NK-92 treated with Interleukin-12 subunit alpha and Interleukin-12 subunit beta, amount 100 ng/mL, for 24 hours (cell line): ENCODE measurements at places on chromosomes 7 and 10.

GRCh38 chr7:150948791-150949251 lies 29.3 kb downstream of the KCNH2 start:
- DNase-seq: no peak

GRCh38 chr10:124643330-124644009 lies 100.7 kb downstream of the FAM53B start:
- DNase-seq: no peak

- no peak for DNase-seq
Measured at GRCh38 chr7:152883858-152884257, 124.3 kb downstream of the ACTR3B start.

- DNase-seq: no peak
Measured at GRCh38 chr10:16545116-16545736, 23.5 kb upstream of the C1QL3 start.

GRCh38 chr7:139321071-139321745 lies 19.9 kb upstream of the FMC1 start:
- no peak for DNase-seq

GRCh38 chr7:137741443-137741842 lies 105.3 kb downstream of the DGKI start:
- DNase-seq: no peak

- DNase-seq: no peak
Measured at GRCh38 chr10:88163572-88163971, 300.1 kb downstream of the PTEN start.

- DNase-seq: no peak
Measured at GRCh38 chr10:106540645-106541044, 623.9 kb downstream of the SORCS1 start.

DNA sequence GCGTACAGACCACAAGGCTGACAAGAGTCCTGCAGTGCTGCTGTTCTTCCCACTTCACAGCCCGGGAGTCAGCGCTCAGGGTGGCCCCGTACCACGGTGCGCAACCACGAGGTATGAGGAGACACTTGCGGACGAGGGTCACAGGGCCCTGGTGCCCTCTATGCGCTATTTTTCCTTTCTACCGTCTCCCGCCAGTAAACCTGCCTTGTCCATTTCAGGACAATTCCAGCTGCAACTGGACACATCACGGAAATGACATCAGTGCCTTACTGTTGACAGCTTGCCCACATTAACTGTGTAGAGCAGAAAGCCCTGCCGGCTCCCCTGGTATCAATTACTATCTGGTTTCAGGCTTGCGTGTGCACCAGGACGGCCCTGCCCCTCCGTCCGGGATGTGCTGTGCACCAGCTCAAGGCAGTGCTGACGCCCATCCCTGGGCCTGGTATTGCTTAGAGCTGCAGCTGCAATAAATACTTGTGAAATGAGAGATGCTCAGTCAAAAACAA lies 65.1 kb downstream of the ZRANB1 start:
- DNase-seq: no peak

- DNase-seq: no peak
Measured at GRCh38 chr7:33108554-33109004, 625 bp downstream of the RP9 start.

DNA sequence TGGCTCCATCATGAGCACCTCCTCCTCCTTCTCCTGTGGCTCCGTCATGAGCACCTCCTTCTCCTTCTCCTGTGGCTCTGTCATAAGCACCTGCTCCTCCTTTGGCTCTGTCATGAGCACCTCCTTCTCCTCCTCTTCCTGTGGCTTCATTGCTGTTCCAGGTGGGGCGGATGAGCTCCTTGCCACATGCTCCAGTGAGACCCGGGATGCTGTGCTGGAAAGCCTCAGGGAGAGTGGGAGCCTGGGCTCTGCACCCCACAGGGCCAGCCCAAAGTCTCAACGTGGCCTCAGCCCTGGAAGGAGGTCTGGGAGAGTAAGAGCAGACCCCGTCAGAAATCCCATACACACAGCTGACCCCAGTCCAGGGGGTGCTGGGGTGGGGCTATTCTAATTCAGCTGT lies 380.7 kb downstream of the TCERG1L start:
- no peak for DNase-seq

DNA sequence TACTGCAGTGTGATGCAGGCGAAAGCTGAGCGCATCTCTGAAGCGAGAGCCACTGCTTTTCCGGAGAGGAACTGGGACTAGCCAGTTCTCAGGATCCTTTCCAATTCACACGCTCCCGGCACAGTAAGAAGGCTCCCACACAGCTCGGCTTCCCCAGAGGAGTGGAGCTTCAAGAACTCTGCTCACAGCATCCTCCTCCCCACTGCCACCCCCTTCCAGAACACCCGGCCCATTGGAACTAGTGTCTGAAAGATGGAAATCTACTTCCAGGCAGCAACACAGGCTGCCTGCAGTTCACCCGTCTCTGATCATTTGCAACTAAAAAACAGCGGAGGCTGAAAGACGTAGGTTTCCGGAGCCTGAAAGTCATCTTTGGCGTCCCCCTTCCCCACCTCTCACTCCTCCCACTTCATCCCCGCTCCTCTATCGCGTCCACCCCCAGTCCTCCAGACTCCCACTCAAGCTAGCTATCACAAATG lies at the start of gene DGKB:
TSS of gene DGKB (minus strand) at position 163 of the 479 bp plus-strand sequence.
- DNase-seq: no peak

DNA sequence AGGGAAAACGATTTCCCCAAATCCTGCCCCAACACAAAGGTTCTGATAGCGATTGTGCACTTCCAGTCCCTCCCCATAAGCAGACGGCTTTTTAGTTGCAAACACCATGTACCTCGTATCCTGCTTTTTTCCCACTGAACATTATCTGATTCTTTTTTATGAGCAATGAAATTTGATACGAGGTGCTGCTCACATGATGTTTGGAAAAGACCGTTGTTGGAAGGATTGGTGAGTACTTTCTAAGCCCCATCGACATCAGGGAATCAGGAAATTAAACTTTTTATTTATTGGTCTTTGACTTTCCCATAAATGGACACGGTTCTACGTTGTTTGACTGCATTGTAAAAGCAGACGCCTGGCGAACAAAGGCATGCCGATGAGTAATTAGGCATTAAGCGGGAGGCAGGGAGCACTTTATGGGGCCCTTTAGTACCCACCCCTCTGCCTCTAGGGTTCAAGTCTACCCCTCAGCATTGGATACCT lies 49.4 kb downstream of the TEX36 start:
- DNase-seq: no peak

- DNase-seq: no peak
Measured at GRCh38 chr7:5423306-5423975, at the start of gene TNRC18. Gene TNRC18, minus strand, starts transcription at chr7:5423834. Its CDS starts 2,588 bp downstream, at chr7:5421246.

GRCh38 chr10:124005091-124005490 lies 88.3 kb downstream of the CHST15 start:
- no peak for DNase-seq

GRCh38 chr7:153943861-153944260 lies 108.3 kb upstream of the DPP6 start:
- DNase-seq: no peak

- no peak for DNase-seq
Measured at GRCh38 chr7:725223-726005, 1.1 kb upstream of the DNAAF5 start.

DNA sequence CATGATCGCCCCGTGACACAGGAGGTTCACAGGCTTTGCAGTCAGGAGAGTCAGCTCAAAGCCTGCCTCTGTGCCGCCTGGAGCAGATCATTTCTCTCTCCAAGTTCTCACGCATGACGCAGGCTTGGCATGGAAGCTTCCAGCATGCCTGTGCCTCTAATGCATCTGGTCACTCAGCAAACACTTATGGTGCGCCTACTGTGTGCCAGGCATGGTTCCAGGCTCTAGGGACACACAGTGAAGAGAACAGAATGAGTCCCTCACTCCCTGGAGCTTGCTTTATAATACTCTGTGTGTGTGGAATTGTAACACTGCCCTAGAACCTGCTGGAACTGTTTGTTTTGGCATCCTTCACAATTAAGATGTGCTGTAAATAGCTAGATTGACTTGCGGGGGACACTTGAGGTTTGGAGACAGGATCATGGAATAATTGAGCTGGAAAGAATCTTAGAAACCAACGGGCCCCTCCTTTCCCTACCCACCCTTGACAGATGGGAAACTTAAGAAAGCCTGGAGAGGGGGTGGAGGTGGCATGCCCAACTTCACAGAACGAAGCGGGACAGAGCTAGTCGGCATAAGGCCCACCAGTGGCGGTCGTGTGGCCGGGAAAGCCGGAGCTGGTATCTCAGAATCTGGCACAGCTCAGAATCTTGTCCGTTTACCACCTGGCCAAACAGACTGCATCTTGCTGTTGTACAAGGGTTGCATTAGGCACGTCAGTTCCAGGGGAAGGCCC lies 4.6 kb upstream of the MYH16 start:
- DNase-seq: no peak

DNA sequence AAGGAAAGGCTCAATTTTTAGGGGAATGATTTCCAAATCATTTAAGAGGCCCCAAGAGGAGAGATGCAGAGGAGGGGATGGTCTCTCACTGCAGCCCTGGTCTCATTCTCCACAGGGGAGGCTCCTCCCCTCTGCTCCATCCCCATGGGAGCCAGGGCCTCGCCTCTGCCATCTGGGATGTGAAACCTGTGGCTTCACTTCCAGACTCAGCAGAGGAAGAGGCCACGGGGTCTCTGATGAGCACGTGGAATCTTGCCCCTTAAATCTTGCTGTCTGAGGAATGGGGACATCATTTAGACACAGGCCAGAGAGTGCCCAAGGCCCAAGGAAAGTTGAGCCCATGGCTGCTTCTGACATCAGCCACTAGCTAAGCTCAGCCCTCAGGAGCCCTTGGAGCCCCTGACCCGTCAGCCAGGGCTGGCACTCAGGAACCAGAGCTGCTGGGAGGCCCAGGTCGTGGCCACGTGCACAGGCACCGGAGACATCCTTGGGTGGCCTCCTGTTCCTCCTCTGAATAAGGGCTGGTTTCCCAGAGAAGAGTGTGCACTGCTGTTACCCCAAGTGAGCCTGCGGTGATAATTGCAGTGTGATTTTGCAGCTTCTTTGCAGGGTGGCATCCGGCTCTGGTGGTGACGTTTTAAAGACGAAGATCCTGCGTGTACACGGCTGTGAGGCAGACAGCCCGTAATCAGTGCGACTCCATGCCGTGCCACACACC lies 50.5 kb downstream of the VIPR2 start:
- no peak for DNase-seq
